Bronchial epithelial cell (primary cell): ENCODE measurements at places on chromosomes 1 and 21. TPM values are rescaled to one million over a fixed set of nuclear protein-coding genes. Genes with fewer than 3 reads are reported as not detected.

RGS16 gene
- 3.5 and 3.7 TPM in 2 replicates for total RNA-seq

PRAMEF5 gene
- not detected in 2 replicates for total RNA-seq

RGSL1 gene
- total RNA-seq = not detected in 2 replicates

PDXK gene
- total RNA-seq = 535 and 591 TPM in 2 replicates

SLC35E2B gene
- 14.0 and 17.0 TPM in 2 replicates for total RNA-seq
